Activated CD4-positive, alpha-beta T cell treated with anti-CD3 and anti-CD28 coated beads, Interleukin-10, Interleukin-2, amounts not matched to agents 100 ng/mL and 50 ng/mL, durations not matched to agents 16 hours and 8 hours (primary cell): ENCODE measurements at places on chromosomes 1 and 21.

GRCh38 chr1:35807614-35808449 lies at the start of gene AGO4:
Gene AGO4, plus strand, starts transcription at chr1:35808016. Its CDS starts 401 bp downstream, at chr1:35808417.
- peak; percentile 28 for DNase-seq

DNA sequence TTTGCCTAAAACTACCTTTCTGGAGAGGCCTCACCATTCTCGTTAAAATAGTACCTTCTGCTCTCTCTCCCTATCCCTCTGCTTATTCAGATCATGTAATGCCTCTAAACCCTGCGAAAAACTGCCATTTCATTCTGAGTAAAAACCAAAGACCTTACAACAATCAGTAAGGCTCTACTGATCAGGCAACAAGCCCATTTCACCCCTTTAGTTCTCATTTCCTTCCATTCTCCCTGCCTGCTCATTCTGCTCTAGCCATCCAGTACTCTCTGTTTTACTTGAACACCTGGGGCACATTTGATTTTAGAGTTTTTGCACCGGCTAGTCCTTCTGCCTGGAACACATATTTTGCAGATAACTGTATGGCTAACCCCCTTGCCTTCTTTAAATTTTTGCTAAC lies 187.8 kb downstream of the COQ8A start:
- peak; percentile 20 for DNase-seq

DNA sequence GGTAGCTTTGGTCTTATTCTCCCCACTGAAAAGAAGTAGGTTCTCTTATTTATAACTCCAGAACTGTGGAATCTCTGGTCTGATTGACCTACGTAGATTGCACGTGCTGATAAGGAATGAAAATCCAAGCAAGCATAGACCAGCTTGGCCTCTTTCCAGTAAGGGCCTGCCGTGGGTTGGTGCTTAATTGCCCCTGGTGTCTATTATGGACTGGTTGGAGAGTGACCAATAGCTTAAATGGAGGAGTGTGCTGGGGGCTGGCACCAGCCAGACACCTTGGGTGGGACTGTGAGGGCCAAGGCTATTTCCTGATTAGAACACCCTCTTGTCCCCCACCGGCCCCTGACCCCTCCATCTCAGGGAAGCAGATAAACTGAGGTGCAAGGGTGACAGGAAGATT lies 74.0 kb downstream of the TENT5C start:
- no peak for DNase-seq

GRCh38 chr1:112674440-112674985 lies at the start of gene MOV10:
Gene MOV10, plus strand, starts transcription at chr1:112674659. Its CDS starts 254 bp downstream, at chr1:112674913.
- peak; percentile 70 for DNase-seq

DNA sequence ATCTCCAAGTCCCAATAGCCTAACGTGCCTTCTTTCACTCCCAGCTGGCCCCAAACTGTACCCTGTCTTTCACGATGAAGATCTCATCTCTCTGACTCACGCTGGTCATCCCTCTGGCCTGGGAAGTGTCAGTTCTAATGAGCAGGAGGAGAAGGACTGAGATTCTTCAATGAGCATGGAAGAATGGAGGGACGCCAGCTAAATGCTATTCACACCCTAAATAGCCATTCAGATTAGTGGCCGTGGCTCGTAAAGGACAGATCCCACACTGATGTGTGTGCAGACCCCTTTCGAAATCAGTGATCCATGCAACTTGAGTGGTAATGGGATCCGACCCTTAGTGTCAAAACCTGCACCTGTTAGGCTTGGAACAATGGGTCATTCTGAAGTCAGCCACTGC lies 75.9 kb upstream of the SMYD2 start:
- no peak for DNase-seq

DNA sequence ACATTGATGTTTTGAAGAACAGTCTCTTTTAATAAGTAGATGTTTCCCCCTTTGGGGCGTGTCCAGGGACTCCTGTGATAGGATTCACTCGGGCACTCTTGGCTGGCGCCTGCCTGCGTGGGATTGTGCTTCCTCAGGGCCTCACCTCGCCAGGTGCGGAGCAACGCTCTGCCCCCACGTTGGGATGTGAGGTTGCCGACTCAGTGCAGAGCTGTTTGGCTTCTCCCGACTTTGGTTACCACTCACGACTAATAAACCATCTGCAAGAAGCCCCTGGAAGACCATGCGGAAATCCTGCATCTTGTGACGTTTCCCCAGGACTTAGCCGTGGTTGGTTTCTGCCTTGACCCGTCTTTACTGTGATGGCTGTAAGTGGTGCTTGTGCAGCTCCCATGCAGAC lies 106.4 kb downstream of the PCBP3 start:
- no peak for DNase-seq

DNA sequence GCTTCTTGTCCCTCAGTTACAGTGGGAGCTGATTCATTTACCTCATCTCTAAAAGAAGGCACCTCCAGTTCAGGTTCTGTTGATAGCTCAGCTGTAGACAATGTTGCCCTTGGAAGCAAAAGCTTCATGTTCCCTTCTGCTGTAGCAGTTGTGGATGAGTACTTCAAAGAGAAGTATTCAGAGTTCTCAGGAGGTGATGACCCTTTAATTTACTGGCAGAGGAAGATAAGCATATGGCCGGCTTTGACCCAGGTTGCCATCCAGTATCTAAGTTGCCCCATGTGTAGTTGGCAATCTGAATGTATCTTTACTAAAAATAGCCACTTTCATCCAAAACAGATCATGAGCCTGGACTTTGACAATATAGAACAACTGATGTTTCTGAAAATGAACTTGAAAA lies 4.5 kb downstream of the ZBED6 start:
- no peak for DNase-seq

- no peak for DNase-seq
These were observed 1.2 kb upstream of the H6PD start for GRCh38 chr1:9233241-9233941.

- DNase-seq = no peak
These were observed 5.3 kb downstream of the EDN2 start for GRCh38 chr1:41479000-41479807.

- no peak for DNase-seq
These were observed 54.5 kb upstream of the PTGFRN start for GRCh38 chr1:116855191-116855619.

GRCh38 chr1:95386371-95386770 lies 152.4 kb downstream of the RWDD3 start:
- DNase-seq = no peak

DNA sequence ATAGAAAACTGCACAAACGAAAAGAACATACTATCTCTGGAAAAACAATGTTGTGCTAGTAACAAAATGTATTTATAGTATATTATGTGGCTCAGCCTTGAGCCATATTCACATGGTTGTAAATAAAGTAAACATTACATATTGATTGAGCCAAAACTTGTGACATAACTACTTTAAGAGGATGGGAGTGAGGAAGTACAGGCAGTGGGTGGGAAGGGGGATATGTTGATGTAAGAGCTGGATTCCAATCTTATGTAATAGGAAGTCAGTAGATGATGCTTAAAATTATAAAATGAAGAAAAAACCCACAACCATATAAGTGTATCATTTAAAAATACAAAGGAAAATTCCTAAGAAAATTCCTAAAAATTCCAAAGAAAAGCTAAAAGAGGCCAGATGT lies 42.7 kb downstream of the RHOU start:
- no peak for DNase-seq

DNA sequence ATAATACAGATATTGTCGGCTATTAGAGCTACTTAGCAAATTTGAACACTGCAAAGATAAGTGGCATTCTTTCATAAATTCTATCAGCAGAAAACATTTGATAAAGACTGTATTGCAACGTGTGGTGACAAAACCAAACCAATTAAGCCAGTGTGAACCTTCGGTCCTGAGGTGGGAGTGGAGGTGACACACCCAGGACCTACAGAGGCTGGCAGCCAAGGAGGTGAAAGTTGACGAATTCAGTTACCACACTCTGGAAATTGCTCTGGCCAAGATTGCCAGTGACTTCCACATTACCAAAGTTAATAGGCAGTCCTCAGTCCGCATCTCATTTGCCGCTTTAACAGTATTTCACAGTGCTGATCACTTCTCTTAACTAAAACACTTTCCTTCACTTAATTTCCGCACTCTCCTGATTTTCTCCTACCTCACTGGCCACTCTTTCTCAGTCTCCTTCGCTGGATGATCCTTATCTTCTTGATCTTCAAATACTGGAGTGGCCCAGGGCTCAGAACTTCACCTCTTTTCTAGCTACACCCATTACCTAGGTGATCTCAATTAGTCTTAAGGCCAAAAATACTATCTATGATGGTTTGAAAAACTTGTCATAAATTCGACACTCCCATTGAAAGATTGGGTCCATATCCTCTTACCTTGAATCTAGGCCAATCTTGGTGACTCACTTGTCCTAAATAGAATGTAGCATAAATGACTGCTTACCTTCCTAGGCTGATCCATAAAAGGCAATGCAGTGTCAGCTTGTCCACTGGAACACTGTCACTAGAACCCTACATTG lies 5.1 kb upstream of the CDC42BPA start:
- no peak for DNase-seq

DNA sequence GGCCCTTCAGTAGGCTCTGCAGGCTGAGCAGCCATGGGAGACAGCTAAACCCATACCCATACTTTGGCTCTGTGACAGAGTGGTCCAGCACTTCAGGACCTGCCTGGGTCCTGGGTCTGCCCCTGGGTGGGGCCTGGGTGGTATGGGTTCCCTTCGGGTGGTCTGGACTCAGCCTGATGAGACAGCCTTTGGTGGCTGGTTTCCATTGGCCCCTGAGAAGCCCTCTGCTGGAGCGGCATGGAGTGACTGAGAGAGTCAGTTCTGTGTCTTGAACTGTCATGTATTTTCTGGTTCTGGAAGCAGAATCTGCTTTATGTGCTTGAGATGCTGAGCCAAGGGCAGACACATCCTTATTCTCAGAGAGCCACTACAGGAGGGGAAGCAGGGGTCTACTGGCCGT lies 31.3 kb upstream of the KCNA2 start:
- DNase-seq = no peak

GRCh38 chr1:199163267-199163666 lies 524.4 kb downstream of the PTPRC start:
- no peak for DNase-seq
